MV-4-11 (cell line): ENCODE measurements at places on chromosomes 6 and 20.

- DNase-seq = no peak
Observed at GRCh38 chr6:31081872-31082271, 30.5 kb downstream of the C6orf15 start.

- no peak for DNase-seq
Observed at GRCh38 chr6:163397326-163397725, 17.2 kb upstream of the QKI start.

GRCh38 chr6:2756687-2757224 lies 6.0 kb upstream of the MYLK4 start:
- DNase-seq = no peak

DNA sequence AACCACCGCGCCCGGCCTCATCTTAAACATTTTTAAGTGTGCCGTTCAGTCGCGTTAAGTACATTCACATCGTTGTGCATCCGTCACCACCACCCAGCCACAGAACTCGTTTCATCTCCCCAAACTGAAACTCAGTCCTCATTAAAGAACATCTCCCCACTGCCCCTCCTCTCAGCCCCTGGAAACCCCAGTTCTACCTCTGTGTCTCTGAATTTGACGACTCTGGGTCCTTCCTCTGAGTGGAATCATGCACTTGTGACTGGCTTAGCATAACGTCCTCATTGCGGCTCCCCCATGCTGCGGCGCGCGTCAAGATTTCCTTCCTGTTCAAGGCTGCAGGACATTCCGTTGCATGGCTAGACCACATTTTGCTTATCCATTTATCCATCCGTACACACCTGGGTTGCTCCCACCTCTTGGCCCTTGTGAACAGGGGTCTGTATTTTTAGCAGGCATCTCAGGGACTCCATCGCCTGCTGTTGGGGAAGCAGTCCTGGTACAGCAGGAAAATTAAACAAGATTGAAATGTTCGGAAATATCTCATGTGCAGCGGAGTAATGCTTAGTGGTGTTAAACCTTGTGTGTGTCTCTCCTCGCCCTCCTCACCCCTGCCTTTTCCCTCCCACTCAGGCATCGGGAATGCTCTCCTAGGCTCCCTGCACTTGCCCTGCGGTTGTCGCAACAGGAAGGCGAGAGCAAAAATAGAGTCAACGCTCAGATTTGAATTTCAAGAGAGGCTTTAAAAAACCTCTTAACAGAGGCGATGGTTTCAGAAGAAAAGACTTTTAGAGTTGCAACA lies 127.9 kb downstream of the PXDC1 start:
- DNase-seq = no peak

- DNase-seq = no peak
Observed at GRCh38 chr6:5936140-5936539, 70.6 kb downstream of the NRN1 start.

- DNase-seq = peak; percentile 62
Observed at GRCh38 chr6:27592481-27593199, 119.7 kb upstream of the ZNF184 start.

GRCh38 chr6:85771925-85772430 lies 129.3 kb upstream of the SYNCRIP start:
- DNase-seq = no peak

DNA sequence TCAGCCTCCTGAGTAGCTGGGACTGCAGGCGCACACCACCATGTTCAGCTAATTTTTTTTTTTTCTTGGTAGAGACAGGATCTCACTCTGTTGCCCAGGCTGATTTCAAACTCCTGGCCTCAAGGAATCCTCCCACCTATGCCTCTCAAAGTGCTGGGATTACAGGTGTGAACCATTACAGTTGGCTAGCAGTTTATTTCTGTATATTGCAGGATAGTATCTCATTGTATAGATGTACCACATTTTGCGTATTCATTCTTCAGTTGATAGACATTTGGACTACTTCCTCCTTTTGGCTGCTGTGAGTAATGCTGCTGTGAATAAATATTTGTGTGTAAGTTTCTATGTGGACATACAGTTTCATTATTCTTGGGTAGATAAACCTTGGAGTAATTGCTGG lies 32.9 kb downstream of the ASXL1 start:
- peak; percentile 85 for DNase-seq

- no peak for DNase-seq
Observed at GRCh38 chr20:46637020-46637419, 14.2 kb downstream of the SLC13A3 start.

- DNase-seq = peak; percentile 69
Observed at GRCh38 chr20:48687117-48687800, 140.5 kb downstream of the PREX1 start.

GRCh38 chr20:38747495-38748096 lies 664 bp upstream of the ACTR5 start:
- DNase-seq = no peak

DNA sequence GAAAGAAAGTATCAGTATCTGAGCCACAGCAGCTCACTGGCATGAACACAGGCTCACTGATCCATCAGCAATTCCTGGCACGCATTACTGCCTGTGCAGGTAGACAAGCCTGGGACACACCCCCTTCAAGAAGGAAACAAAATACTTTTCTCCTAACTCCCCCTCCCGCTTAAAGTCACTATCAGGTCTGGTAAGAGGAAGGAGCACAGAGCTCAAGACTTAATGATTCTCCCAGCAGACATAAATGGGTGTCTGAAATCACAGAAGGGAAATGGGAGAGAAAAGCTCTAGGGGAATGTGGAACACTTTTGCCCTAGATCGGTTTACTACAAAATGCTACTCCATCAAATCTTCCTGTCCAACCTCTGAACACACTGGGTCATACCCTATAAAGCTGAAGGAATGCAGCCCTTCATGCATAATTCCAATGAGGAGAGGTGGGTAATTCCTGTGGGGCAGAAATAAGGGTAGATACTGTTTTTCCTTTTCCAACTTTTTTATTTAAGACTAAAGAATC lies at the start of gene ADGRF1:
ADGRF1 (minus strand) TSS at position 58 of the 517 bp plus-strand sequence. CDS start 13,271 bp downstream, outside the sequence.
- DNase-seq = no peak

DNA sequence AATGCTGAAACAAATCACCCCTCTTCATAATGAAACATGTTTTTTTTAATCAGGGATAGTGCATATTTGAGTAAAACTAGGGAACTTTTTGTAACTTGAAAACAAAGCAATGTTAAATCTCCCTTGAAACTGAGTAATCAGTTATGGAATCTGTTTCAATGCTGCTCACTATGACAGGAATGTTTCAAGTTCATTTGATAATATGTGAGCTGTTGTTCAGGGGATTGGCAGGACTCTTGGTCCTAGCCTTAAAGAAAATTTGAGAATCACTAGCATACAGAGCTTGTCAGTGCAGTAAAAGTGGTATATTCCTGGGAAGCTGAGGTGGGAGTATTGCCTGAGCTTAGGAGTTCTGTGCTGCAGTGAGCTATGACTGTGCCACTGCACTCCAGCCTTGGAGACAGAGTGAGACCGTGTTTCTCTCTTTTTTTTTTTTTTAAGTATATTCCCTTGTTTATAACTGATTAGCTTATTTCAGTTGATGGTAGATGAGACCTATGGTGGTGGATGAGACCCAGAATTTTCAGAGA lies 21.6 kb upstream of the CALHM6 start:
- DNase-seq = no peak

- DNase-seq = no peak
Observed at GRCh38 chr6:134455319-134455718, 137.4 kb upstream of the SGK1 start.

- DNase-seq = no peak
Observed at GRCh38 chr6:11410539-11411307, 126.8 kb upstream of the TMEM170B start.
